ENCODE measurements at places on chromosomes 2 and 18.

DNA sequence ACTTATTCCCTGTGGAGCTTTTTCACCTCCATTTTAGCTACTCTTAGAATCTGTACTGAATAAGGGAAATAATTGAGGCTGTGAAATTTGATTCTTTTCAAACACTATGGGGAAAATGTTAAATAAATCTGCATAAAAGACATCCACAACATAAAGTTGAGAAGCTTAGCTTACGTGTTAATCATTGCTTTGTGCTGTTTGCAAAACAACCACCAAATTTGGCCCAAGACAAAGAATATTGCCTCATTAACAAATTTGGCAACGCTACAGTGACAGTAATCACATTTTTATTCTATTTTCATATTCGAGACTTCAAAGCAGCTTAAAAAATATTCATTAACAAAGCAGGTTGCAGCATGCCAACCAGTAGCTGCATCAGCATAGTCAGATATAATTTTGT lies 437.6 kb downstream of the DPP10 start:
- DNase-seq, result no peak

- no peak for DNase-seq
These were observed 31.1 kb downstream of the TMEM178A start for GRCh38 chr2:39696838-39697237.

DNA sequence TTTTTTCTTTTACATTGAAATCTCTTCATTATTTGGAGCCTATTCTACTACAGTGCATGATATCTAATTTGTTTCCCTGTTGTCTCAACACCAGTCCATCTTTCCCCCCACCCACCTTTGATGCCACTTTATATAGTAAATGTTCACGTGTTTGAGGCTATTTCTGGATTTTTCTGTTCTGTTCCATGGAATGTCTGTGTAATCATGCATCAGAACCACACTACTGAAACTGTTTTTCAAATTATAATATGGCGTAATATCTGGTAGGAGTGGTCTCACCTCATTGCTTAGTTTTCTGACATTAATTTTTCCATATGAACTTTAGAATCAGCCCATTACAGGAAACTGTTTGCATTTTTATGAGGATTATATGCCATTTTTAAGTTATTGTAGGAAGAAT lies 19.1 kb upstream of the NARS1 start:
- DNase-seq, result no peak

- DNase-seq, result no peak
These were observed 241.5 kb downstream of the ICOS start for GRCh38 chr2:204177977-204178522.

- DNase-seq, result no peak
These were observed 181.1 kb upstream of the COPS8 start for GRCh38 chr2:236904389-236905263.

GRCh38 chr2:98871506-98871905 lies 64.5 kb downstream of the CRACDL start:
- DNase-seq, result no peak

DNA sequence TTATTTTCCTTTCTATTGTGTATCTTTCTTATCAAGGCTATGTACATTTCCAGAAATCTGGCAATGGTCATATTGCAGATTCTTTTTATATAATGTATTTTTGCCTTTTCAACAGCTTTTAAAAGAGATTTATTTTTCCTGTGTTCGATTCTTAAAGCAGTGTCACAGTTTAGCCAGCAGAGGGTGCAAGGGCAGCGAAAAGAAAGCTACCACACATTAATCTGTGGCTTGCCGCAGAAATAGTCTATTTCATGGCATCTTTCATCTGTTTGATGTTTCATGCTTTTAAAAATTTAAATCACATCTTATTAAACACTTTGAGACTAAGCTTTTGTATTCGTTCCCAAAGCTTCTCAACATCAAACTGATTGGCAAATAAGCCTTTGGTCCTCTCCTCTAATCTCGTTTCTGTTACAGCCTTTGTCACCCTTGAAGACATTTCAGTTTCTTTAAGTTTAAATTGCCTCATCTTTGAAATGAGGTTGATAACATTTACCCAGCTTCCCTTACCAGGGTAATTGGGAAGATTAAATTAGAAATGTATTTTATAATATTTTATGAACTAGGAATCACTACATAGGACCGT lies 73.3 kb downstream of the PIK3C3 start:
- DNase-seq, result no peak

GRCh38 chr2:13474538-13474937 lies 757.8 kb downstream of the TRIB2 start:
- DNase-seq, result no peak

DNA sequence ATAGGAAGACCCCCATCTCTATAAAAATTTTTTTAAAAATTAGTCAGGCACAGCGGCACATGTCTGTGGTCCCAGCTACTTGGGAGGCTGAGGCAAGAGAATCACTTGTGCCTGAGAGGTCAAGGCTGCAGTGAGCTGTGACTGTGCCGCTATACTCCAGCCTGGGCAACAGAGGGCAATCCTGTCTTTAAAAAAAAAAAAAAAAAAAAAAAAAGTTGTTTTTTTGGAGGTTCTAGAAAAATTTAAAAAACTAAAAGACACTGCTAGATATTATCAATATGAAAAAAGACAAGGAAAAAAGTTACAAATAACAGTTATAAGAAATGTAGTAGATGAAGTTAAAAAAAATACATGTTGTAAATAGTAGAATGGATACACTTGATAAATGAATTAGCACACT lies 56.1 kb upstream of the C2orf15 start:
- no peak for DNase-seq

- DNase-seq, result no peak
These were observed 324.4 kb upstream of the CELF4 start for GRCh38 chr18:37889963-37890362.

DNA sequence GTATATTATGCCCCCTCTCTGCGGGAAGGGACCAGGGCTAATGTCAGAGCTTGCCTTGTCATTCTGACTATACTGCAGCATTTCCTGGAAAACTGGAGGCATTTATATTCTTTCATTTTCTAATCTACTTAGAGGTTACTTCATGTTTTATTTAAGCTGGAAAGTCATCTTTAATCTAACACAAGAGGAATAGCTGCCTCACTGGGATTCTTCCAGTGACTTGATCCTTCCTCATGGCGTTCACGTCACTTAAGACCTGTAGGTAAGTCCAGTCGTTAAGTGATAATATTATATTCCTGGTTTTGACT lies 727.6 kb upstream of the DDX18 start:
- DNase-seq, result no peak
